ENCODE measurements at places on chromosomes 7 and 10. TPM values are rescaled to one million over a fixed set of nuclear protein-coding genes. Genes with fewer than 3 reads are reported as not detected.

DNA sequence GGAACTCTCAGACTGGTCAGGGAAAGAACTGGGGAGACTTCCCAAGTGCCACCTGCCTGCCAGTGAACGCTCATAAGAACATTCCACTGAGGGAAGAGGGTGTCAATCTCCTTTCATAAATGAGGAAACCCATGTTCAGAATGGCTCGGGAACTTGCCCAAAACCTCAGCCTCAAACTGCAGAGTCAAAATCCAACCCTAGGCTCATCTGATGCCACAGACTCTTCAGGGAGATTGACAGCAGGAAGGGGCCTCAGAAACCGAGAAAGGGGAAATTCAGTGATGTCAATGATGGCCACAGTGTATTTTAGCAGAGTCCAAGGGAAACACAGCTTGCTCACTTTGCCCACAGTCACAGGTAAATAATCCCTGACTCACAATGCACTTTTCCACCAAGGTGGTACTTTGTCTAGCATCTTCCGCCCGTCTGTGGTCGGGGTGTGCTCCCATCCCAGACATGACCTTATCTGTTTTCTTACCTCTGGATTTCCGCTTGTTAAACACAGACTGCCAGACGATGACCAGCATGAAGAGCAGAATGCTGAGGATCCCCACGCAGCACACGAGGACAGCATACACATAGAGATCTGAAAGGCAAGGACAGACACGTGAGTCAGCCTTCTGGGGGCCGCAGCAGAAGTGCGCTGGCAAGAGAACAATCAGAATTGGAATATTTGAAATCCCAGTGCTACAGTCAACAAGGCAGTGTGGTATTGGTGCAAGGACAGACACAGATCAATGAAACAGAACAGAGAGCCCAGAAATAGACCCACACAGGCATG, 38.4 kb downstream of the VSTM4 start:
- H3K27ac ChIP-seq = no peak overlapping the region
- no peaks in the 10 kb centered on the region for H3K27me3 ChIP-seq
- no peaks in the 10 kb centered on the region for H3K36me3 ChIP-seq
- no peak for DNase-seq

- DNase-seq = no peak
- H3K4me3 ChIP-seq = no peak overlapping the region
- H3K27me3 ChIP-seq = no peaks in the 10 kb centered on the region
- peaks cover 18% of the 10 kb centered on the region for H3K4me1 ChIP-seq
- H3K27ac ChIP-seq = no peak overlapping the region
Observed at GRCh38 chr7:55962014-55962413, 2.4 kb upstream of the NIPSNAP2 start.

DNA sequence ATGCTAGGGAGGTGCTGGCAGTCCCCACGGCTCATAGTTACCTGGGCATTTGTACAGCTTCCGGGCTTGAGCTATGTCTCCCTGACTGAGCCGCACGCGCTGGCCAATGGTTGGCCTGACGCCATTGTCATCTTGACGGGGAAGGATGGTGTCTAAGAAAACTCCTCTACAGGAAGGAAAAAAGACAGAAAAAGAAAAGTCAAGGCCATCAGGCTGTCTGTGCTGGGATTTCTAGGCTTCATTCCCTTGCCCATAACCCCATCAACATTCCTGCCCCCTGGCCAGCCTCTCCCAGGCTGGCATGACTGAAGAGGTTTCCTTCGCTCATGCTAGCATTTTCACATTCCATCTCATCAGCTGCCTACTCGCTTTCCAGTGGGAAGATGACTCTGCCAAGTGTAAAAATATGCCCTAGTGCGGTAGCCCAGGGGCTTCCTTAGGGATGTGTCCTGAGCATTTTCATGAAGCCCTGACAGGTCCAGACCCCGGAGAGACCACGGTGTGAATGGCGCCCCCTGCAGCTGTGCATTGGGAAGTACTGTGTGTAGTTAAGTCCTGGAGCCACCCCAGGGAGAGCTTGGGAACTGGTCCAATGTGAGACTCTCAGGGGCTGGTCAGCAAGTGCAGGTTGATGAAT, 54.5 kb upstream of the OPALIN start:
- H3K4me3 ChIP-seq = no peak overlapping the region
- H3K4me1 ChIP-seq = no peaks in the 10 kb centered on the region
- peaks cover 27% of the 10 kb centered on the region for H3K27me3 ChIP-seq
- DNase-seq = no peak
- H3K36me3 ChIP-seq = no peaks in the 10 kb centered on the region

DNA sequence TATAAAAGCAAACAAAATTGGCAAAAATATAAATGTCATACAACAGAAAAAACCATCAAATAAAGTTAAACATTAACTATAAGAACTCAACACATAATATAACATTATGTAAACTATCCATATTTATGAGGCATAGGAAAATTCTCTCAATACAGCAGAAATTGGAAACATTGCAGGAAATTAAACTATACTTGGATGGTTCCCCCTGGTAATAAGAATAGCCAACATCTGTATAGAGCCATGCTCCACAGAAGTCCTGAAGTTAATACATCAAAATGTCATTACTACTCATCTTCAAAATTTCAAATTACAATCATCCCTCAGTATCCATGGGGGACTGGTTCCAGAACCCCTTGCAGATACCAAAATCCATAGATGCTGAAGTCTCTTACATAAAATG, 350.5 kb downstream of the PARD3 start:
- H3K4me3 ChIP-seq = no peak overlapping the region
- no peaks in the 10 kb centered on the region for H3K27me3 ChIP-seq
- H3K4me1 ChIP-seq = no peaks in the 10 kb centered on the region
- no peak for DNase-seq
- no peak overlapping the region for H3K27ac ChIP-seq
- H3K36me3 ChIP-seq = no peaks in the 10 kb centered on the region

The NPFFR1 gene
- not detected for total RNA-seq

Data from GM23248 (cell line).